ENCODE measurements at places on chromosomes 11 and 22. TPM values are rescaled to one million over a fixed set of nuclear protein-coding genes. Genes with fewer than 3 reads are reported as not detected.

HBB gene
- not detected for total RNA-seq

CHRNA10 gene
- 1.6 TPM for total RNA-seq

SWAP70 gene
- total RNA-seq: 9.1 TPM

OR10G4 gene
- total RNA-seq: not detected

FLRT1 gene
- 0.05 TPM for total RNA-seq

CCDC83 gene
- not detected for total RNA-seq

GPR83 gene
- 0.08 TPM for total RNA-seq

TRIM48 gene
- total RNA-seq: not detected

- DNase-seq: peak; percentile 43
- H3K27me3 ChIP-seq: no peaks in the 10 kb centered on the region
- peak overlapping the region; percentile 90 for H3K27ac ChIP-seq
- peak overlapping the region; percentile 45 for H3K4me3 ChIP-seq
- peaks cover 45% of the 10 kb centered on the region for H3K4me1 ChIP-seq
Measured at GRCh38 chr11:132357811-132358572, 987.6 kb downstream of the NTM start.

GRCh38 chr11:41245184-41245583 lies 214.3 kb downstream of the LRRC4C start:
- H3K4me3 ChIP-seq: no peak overlapping the region
- H3K36me3 ChIP-seq: no peaks in the 10 kb centered on the region
- no peaks in the 10 kb centered on the region for H3K4me1 ChIP-seq
- no peak overlapping the region for H3K27ac ChIP-seq
- H3K27me3 ChIP-seq: no peaks in the 10 kb centered on the region

- no peaks in the 10 kb centered on the region for H3K36me3 ChIP-seq
- peaks cover 11% of the 10 kb centered on the region for H3K4me1 ChIP-seq
- DNase-seq: peak; percentile 50
- no peak overlapping the region for H3K27ac ChIP-seq
Measured at GRCh38 chr22:20624161-20624616, 116.8 kb downstream of the MED15 start.

DNA sequence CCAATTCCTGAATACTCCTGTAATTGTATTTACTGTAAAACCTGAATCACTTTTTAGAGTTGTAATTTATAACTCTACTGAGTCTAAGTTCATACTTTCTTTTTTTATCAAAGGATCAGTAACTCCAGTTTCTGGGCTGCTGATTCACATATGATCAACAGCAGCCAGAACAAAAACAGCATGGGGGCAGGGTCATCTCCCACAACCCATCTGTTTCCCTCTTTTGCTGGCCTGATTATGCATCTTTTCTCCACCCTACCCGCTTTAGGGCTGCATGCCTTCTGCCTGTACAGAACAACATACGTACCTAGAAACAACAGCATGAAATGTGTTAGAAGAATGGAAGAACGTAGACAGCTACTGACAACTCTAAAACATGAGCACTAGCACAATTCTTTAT lies 76.0 kb downstream of the MRTFA start:
- H3K4me3 ChIP-seq: no peak overlapping the region
- no peak for DNase-seq
- H3K36me3 ChIP-seq: peaks cover 6% of the 10 kb centered on the region
- no peaks in the 10 kb centered on the region for H3K27me3 ChIP-seq
- no peak overlapping the region for H3K27ac ChIP-seq

GRCh38 chr11:2381494-2382128 lies 4.5 kb downstream of the CD81 start:
- peak overlapping the region; percentile 40 for H3K27ac ChIP-seq
- H3K4me3 ChIP-seq: no peak overlapping the region
- peaks cover 67% of the 10 kb centered on the region for H3K4me1 ChIP-seq
- peaks cover 15% of the 10 kb centered on the region for H3K36me3 ChIP-seq
- no peak for DNase-seq

DNA sequence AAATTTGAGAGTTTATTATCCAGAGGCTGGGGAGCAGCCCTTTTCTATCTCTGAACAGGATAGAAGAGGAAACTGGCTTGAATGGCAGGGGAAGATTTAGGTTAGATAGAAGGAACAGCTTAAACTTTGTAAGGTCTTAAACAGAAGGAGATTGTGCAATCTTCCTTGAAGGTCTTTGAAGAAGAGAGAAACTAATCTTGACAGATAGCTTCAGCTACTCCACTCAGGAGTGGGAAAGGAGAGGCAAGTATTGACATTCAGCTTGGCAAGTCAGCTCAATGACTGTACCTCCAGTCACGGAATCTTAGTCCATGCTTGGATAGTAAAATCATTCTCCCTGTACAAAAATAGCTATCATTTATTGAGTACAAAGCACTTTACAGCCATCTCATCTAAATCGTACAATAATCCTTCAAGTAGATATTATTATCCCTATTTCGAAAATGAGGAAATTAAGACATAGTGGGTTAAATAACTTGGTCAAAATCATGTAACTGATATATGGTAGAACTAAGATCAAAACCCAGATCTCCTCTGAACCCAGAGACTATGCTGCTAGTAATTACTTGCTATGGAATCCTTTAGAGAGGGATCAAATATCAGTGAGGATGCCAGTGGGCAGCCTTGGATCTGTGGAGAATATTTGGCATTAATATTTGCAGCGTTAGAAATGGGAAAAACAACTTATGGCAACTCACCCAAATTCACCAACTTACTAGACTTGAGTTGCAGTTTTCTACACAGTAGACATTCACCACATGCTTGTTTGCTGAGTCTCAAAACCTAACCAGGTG lies 14.6 kb downstream of the C11orf97 start:
- H3K4me3 ChIP-seq: no peak overlapping the region
- no peaks in the 10 kb centered on the region for H3K36me3 ChIP-seq
- peaks cover 38% of the 10 kb centered on the region for H3K27me3 ChIP-seq
- H3K27ac ChIP-seq: no peak overlapping the region

DNA sequence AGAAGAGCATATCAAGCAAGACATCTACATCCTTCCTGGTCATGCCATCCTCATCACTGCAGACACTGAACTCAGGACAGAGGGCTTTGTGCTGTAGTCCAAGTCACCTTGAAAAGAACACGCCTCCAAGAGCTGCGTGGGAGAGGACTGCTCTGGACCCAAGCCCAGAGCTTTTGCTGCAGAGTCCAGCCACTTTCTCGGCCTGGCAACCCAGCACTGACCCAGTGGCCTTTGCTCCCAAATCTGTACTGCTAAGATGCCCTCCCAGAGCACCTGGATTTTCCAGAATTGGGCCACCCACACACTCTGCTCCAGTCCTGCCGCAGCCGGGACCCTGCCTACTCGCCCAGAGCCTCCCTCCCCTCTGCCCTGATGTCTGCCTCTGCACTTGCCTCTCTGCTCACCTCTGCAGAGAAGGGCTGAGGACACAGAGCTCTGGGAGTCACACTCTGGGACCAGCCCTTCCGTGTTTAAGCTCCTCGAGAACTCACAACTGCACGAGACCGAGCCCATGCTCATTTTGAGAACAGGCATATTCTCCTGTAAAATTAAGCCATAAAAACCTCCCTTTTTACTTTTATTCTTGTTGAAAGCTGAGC lies 83.8 kb upstream of the CSNK2A3 start:
- H3K27ac ChIP-seq: no peak overlapping the region
- no peaks in the 10 kb centered on the region for H3K4me1 ChIP-seq
- H3K27me3 ChIP-seq: no peaks in the 10 kb centered on the region
- DNase-seq: no peak
- no peaks in the 10 kb centered on the region for H3K36me3 ChIP-seq

- no peak for DNase-seq
- H3K36me3 ChIP-seq: no peaks in the 10 kb centered on the region
- no peak overlapping the region for H3K4me3 ChIP-seq
- H3K4me1 ChIP-seq: no peaks in the 10 kb centered on the region
Measured at GRCh38 chr11:107908211-107908610, 20.0 kb upstream of the RAB39A start.

GRCh38 chr11:73017024-73017751 lies 124.9 kb downstream of the FCHSD2 start:
- DNase-seq: no peak
- H3K27me3 ChIP-seq: no peaks in the 10 kb centered on the region
- no peaks in the 10 kb centered on the region for H3K4me1 ChIP-seq
- H3K36me3 ChIP-seq: peaks cover 3% of the 10 kb centered on the region
- no peak overlapping the region for H3K27ac ChIP-seq

DNA sequence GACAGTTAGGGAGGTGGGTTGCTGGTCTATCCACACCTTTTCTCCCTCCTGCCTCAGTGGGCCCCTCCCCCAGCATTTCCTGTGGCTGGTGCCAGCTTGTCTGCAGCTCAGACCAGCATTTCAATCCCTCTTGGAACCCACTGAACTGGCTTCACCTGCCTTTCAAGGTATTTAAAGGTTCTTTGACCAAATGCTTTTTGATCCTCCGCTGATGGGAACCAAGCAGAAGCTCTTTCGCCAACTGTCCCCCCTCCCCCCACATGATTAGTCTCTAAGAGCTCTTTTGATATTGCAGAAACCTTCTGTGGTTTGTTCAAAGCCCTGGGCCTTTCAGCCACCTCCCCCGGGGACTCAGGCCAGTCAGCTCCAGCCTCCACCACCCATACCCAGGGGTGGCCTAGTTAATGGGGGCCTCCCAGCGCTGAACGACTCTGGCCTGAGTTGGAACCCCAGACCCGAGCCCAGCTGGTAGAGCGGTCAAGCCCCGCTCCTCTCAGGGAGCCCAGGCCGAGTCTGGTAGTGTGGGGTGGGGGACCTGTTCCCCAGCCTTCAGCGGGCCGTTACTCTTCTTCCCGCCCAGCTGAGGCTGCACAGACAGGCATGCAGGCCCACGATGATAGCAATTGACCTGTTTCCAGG lies 6.0 kb upstream of the SYT7 start:
- DNase-seq: no peak
- H3K27me3 ChIP-seq: peaks cover 58% of the 10 kb centered on the region
- H3K27ac ChIP-seq: no peak overlapping the region
- H3K36me3 ChIP-seq: no peaks in the 10 kb centered on the region
- H3K4me3 ChIP-seq: no peak overlapping the region

DNA sequence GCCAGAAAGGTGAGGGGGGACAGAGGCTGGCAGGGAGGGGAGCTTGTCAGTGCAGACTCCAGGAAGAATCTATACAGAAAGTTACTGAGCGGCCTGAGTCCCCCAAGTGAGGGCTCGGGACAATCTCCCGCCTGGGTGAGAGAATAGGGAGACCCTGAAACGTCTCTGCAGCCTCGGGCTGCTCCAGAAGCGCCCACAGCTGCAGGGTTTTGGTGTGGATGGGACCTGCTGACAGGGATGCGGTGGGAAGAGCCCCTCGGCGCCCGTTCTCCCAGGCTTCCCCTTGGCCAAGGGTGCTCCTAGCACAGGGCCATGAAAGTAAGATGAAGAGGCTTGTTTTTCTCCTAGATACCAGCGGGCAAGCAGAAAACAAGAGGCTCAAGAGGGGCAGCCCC lies 743 bp upstream of the RCE1 start:
- peak overlapping the region; percentile 90 for H3K27ac ChIP-seq
- DNase-seq: no peak
- H3K4me1 ChIP-seq: peaks cover 60% of the 10 kb centered on the region
- H3K4me3 ChIP-seq: peak overlapping the region; percentile 93
- peaks cover 39% of the 10 kb centered on the region for H3K36me3 ChIP-seq
- H3K27me3 ChIP-seq: no peaks in the 10 kb centered on the region

- peaks cover 30% of the 10 kb centered on the region for H3K36me3 ChIP-seq
- no peak overlapping the region for H3K4me3 ChIP-seq
- H3K27ac ChIP-seq: no peak overlapping the region
- peaks cover 50% of the 10 kb centered on the region for H3K4me1 ChIP-seq
- H3K27me3 ChIP-seq: no peaks in the 10 kb centered on the region
Measured at GRCh38 chr11:88341522-88342251, 4.2 kb upstream of the CTSC start.

DNA sequence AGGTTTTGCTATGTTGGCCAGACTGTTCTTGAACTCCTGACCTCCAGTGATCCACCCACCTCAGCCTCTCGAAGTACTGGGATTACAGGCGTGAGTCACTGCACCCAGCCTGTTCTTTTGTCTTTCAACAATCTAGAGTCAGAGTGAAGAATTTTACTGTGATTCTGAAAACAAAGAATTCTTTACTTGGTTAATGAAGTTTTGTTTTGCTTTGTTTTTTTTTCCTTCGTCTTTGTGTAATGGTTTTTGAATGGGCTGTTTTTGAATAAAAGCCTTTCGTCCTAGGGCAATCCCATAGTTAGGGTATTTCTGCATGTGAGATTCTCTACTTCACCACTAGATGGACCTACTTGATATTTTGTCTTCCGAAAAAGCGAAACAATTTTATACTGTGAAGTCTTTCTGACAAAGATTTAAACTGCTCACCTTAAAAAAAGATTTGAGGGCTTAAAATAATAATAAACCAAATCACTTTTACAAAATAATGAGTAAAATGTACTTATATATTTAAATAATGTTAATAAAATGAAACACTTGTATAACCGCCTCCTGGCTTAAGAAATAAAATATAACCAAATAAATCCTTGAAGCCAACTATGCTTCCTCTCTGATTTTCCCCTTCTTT lies 43.4 kb upstream of the SC5D start:
- no peak for DNase-seq
- no peak overlapping the region for H3K4me3 ChIP-seq
- H3K27ac ChIP-seq: no peak overlapping the region
- peaks cover 4% of the 10 kb centered on the region for H3K4me1 ChIP-seq
- H3K27me3 ChIP-seq: peaks cover 12% of the 10 kb centered on the region
- H3K36me3 ChIP-seq: no peaks in the 10 kb centered on the region

DNA sequence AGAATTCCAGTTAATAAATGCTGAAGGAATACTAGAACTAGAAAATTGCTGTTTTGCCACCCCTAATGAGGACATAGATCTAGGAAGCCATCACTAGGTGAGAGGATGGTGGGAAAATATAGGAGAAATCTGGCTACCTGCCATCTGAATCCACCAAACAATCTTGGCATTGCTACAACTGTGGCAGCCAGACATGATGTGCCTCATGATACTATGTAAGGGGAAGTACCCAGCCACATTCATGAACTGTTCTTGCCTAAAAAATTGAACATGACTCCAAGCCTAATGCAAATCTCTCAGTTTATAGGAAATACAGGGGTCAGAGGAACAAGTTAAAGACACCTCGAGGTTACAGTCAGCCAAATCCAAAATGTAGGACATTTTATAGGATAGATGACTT lies 72.8 kb downstream of the SFI1 start:
- H3K4me3 ChIP-seq: no peak overlapping the region
- no peaks in the 10 kb centered on the region for H3K27me3 ChIP-seq
- peaks cover 3% of the 10 kb centered on the region for H3K4me1 ChIP-seq
- peaks cover 42% of the 10 kb centered on the region for H3K36me3 ChIP-seq

- no peak for DNase-seq
- no peaks in the 10 kb centered on the region for H3K27me3 ChIP-seq
- H3K27ac ChIP-seq: no peak overlapping the region
- no peak overlapping the region for H3K4me3 ChIP-seq
Measured at GRCh38 chr11:124122123-124122522, 6.9 kb downstream of the VWA5A start.

GRCh38 chr11:30414244-30414643 lies 91.3 kb downstream of the ARL14EP start:
- no peaks in the 10 kb centered on the region for H3K36me3 ChIP-seq
- H3K4me3 ChIP-seq: no peak overlapping the region
- H3K4me1 ChIP-seq: no peaks in the 10 kb centered on the region
- no peak overlapping the region for H3K27ac ChIP-seq
- peaks cover 5% of the 10 kb centered on the region for H3K27me3 ChIP-seq
- DNase-seq: no peak

All from activated CD4-positive, alpha-beta memory T cell treated with anti-CD3 and anti-CD28 coated beads, Interleukin-2, amount 10 ng/mL, durations not matched to agents 7 days and 5 days (primary cell).